ENCODE measurements at places on chromosomes 3 and 15.

DNA sequence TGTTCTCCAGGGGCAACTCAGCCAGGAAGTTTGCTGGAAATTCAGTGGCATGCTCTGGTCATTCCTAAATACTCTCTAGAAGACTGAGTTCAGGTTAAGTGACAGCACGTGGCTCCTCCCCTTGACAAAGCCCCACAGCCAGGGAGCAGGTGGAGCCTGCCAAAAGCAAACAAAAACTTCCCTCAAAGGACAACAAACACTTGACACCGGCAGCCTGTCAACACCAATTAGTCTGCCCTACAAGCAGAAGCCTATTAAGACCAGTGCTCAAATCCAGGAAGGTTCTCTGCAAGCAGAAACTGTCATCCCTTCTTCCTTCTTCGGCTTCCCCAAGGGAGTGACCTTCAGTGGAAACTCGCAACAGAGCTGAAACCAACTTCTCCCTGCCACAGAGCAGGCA, 5.0 kb downstream of the MEX3B start:
- no peak for DNase-seq

GRCh38 chr3:31567036-31567435, 34.3 kb downstream of the STT3B start:
- DNase-seq, result no peak

DNA sequence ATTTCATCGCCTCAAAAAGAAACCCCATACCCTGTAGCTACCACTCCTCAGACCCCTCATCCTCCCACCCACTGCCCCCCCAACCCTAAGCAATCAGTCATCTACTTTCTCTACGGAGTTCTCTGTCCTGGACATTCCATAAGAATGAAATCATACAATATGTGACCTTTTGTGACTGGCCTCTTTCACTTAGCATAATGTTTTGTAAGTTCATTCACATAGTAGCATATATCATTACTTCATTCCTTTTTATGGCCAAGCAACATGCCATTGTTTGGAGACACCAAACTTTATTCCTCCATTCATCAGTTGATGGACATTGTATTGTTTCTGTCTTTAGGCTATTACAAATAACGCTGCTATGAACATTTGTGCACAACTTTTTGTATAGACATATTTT, 64.2 kb downstream of the TNIK start:
- no peak for DNase-seq

DNA sequence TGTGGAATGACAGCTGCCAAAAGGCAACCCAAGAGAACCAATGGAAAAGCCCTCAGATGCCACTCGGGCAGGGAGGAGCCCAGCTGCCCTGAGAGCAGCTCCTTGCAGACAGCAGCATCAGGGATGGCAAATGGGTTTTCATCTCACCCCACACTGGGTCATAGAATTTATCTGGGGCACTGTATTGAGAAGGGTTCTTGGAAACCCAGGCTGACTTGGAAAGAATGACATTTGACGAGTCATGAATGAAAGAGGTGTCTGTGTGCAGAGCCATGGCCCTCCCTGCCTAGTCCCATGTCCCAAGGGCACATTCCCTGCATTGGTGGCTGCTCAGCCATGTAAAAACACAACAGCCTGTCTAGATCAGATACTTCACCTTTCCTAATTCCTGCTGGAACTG, 157.9 kb upstream of the BHLHE40 start:
- DNase-seq, result no peak

DNA sequence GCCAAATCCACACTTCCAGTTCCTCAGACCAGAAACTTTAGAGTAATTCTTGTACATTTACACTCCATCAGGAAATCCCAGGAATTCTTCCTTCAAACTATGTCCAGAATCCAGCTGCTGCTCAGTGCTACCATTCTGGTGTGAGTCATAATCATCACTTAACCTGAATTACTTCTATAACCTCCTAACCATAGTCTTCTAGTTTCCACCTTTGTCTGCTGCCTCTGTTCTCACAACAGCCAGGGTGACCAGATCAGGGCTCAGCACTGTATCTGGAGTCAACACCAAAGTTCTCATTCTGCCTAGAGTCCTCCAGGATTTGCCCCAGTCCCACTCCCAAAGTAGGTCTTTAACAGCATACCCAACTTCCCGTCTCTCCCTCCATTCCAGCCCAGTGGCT, 3.4 kb downstream of the CLDND1 start:
- DNase-seq, result no peak

- no peak for DNase-seq
These were observed 37.1 kb downstream of the ZIC4 start for GRCh38 chr3:147369231-147369630.

DNA sequence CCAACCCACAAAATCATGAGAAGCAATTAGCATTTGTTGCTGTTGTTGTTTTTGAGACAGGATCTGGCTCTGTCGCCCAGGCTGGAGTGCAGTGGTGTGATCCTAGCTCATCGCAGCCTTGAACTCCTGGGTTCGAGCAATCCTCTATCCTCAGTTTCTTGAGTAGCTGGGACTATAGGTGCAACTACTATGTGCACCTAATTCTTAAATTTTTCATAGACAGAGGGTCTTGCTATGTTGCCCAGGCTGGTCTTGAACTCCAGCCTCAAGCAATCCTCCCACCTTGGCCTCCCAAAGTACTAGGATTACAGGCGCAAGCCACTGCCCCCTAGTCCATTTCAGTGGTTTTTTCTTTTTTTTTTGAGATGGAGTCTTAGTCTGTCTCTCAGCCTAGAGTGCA, 18.3 kb downstream of the PARP16 start:
- DNase-seq, result no peak

DNA sequence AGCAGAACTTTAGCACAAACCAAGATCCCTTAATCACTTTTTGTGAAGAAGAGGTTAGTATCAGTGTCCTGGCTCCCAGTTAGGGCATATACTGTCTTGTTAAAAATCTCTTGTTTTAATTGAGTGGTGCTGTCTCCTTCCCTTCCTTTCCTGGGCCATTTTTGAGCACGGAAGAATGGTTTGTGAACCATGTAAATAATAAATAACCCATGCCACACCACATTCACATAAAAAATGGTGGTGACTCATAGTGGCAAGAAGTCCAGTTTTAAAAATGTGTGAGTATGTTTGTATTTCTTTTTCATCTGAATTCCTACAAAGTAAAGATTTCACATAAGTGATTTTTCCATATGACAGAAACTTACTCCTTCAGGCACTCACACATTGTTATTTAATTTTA, 59.1 kb upstream of the SPRED1 start:
- DNase-seq, result no peak

GRCh38 chr15:40858706-40859105, 14.9 kb downstream of the SPINT1 start:
- no peak for DNase-seq

DNA sequence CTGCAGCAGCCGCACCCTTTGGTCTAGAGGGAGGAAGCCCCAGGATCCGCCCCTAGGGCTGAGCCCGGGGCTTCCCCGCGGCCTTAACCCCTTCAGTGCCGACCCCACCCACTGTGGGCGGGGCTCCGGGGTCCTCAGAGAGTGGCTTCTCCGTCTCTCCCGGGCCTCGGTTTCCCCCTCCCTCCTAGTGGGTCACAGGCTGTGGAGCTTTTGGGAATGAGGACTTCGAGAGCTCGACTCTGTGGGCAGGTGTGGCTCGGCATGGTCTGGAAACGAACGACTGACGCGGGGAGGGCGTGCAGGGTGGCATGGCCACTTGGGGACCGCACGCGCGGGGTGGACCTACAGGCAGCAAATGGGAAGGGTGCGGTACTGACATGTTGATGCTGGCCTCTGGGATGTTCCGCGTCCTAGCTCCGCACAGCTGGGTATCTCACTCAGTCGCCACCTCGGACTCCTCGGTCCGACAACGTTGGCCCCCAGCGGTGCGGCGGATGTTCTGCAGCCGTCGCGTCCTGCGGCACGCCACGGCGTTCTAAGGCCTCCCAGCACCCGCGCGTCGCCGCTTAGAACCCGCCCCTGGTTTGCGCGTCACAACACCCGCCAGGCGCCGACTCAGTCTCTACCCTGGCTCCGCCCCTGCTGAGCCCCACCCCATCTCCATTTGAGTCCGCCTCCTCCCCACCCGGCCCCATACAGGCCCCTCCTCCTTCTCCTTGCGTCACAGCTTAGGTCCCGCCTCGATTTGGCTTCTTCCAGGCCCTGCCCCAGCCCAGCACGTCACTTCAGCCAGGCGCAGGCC, at the start of the genes HYAL3 and NAA80:
Gene HYAL3 (minus strand): TSS at position 570 of the 802 bp plus-strand sequence. CDS start 3,803 bp downstream, outside the sequence.
Gene NAA80 (minus strand): TSS at position 570 of the 802 bp plus-strand sequence. CDS start 1,942 bp downstream, outside the sequence.
- DNase-seq, result peak; percentile 98

- DNase-seq, result peak; percentile 55
These were observed 136.2 kb downstream of the CHDH start for GRCh38 chr3:53709860-53710674.

DNA sequence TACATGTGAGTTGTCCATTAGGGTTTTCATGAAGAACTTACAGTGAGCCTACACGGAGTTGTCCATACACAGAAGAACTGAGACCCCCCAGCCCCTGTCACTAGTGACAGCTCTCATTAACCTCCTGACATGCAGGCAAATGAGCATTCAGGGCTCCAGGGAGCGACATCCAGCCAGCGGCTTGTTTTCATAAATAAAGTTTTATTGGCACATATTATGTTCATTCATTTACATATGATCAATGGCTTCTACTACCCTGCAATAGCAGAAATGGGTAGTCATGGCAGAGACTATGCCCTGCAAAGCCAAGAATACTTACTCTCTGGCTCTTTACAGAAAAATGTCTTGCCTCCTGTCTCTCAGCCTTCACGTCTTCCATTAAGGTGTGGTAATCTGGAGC, 553.5 kb downstream of the EDEM1 start:
- DNase-seq, result no peak

GRCh38 chr15:56344336-56344735, 20.9 kb upstream of the TEX9 start:
- no peak for DNase-seq

- no peak for DNase-seq
These were observed 153.4 kb downstream of the ERC2 start for GRCh38 chr3:56314842-56315241.

GRCh38 chr3:30768046-30768445, 126.4 kb downstream of the GADL1 start:
- no peak for DNase-seq

DNA sequence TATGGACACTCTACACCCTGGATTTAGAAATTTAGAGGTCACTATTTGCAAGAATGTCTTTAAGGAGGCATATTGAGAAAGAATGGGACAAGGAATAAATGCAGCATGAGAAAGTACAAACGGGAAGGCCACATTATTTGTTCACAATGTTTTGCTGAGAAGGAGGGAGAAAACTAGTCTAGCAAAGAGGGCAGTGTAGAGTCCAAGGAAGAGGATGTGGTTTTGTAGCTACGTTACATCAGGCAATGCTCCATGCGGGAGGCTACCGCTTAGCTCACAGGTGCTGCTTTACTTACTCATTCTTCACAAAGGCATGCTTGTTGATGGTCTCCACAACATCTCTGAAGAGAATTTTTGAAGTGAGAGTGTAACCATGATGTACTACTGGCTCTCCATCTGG, 191.1 kb downstream of the PLCH1 start:
- DNase-seq, result no peak

GRCh38 chr3:177725165-177725564, 527.9 kb upstream of the TBL1XR1 start:
- DNase-seq, result no peak

DNA sequence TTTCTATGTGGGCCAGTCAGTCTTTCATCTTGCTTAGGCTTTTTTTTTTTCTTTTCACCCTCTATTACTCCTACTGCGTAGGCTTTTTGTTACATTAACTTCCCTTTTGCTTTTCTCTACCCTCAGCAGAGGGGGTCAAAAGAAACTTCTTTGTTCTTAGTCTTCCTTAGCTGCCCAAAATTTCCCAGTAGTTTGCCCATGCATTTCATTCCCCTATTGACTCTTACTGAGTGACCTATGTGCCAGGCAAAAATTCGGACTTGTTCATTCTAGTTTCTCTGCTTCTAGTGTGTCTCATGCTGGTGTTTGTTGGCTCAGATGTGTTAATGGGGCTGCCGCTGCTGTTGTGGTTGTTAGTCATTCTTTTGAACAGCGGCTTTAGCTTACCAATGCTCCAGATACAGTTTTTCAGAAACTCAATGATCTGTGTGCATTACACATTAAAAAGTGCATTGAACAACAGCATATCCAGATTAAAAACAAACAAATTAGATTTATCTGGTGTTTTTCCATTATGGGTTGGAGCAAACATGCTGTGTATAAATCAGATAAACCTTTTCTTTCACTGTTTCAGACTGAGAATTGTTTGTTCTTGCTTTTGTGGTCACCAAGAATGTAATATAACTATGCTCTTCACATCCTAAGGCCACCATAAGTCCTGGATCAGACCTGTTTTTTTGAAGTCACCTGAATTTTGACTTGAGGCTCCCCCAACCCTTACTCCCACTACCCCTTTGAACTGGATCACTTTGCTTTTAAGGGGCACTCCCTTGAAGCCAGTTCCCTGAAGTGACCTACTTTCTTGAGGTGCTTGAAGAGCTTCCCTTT, 43.1 kb downstream of the PDE8A start:
- peak; percentile 85 for DNase-seq

GRCh38 chr3:13037458-13038117, 35.6 kb downstream of the IQSEC1 start:
- DNase-seq, result no peak

- DNase-seq, result no peak
These were observed 309.9 kb downstream of the TLE3 start for GRCh38 chr15:69787791-69788190.

DNA sequence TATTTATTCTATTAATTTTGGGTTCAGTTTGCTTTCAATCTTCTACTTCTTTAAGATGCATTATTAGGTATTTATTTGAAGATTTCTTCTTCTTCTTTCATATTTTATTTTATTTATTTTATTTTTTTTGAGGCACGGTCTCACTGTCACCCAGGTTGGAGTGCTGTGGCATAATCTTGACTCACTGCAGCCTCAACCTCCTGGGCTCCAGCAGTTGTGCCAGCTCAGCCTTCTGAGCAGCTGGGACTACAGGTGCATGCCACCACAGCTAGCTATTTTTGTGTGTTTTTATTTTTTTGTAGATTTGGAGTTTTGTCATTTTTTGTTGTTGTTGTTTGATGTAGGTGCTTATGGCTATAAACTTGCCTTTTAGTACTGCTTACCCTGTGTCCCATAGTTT, 543.2 kb upstream of the SGO1 start:
- no peak for DNase-seq

GRCh38 chr3:139044366-139045210, at the start of gene PRR23C:
Gene PRR23C (minus strand): TSS chr3:139044892. CDS start chr3:139044620, 272 bp downstream.
- no peak for DNase-seq

- DNase-seq, result no peak
These were observed 44.8 kb downstream of the GATM start for GRCh38 chr15:45333550-45333949.

All from RWPE1 (cell line).